ENCODE measurements at places on chromosomes 13 and 19.

GRCh38 chr13:98325724-98326123, 148.7 kb upstream of the RNF113B start:
- DNase-seq: no peak

GRCh38 chr19:28137772-28138171, 1075.2 kb downstream of the UQCRFS1 start:
- DNase-seq: no peak

GRCh38 chr13:46071590-46072249, 19.2 kb upstream of the ZC3H13 start:
- no peak for DNase-seq

- DNase-seq: no peak
These were observed 137.8 kb upstream of the GJB6 start for GRCh38 chr13:20369886-20370361.

- no peak for DNase-seq
These were observed 67.9 kb upstream of the ZNF724 start for GRCh38 chr19:23318143-23318542.

DNA sequence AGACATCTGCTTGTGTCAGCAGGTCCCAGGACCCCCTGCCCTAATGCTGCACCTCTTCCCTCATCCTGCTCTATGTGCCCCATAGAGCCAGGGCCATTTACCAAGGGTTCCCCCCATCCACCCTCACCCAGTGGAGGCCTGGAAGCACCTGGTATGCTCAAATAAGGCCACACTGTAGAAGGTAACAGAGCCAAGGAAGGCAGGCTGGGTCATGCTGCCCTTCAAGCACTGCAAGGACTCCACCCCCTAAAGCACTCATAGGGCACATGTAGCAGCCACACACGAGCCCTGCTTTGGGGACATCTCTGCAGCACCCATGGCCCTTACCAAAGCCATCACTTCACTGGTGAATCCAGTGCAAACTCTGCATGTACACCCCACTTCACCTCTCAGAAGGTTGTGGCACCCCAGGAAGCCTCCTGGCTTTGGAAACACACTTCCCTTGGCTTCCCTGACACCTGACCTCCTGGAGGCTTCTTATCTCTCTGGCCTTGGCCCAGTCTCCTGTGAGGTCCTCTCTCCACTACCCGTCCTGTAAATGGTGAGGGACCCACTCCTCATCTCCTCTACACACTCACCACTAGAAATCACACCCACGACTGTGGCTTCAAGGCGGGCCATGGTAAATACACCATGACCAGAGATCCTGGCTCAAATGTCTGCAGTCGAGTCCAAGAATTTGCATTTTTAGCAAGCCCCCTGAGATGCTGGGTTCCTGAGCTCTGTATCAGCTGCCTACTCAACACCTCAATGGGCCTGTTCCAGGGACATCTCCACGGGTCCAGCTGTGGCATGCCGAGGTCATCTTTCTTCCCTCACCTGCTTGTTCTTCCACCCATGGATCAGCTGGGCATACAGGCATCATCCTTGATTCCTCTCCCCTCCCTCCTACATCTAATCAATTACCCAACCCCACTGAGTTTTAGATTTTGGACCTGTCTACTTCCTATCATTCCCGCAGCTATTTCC, 80.9 kb upstream of the DOCK9 start:
- DNase-seq: no peak

DNA sequence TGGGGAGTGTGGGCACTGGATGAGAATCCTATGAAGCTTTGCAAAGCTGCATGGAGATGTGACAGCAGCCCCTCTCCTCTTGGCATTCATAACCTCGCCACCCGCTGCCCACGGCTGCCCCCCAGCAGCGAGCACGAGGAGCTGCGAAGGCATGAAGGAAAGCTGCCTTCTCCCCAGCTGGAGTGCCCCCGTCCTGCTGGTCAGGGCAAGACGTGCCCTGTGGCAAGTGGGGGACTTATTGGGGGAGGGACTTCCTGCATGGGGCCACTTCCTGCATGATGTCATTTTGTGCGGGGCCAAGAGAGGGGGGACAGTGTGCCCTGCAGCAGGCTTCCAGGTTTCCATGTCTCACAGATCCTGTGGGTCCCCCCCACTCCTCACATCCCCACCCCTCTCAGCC, 85.9 kb downstream of the TSHZ3 start:
- DNase-seq: no peak

DNA sequence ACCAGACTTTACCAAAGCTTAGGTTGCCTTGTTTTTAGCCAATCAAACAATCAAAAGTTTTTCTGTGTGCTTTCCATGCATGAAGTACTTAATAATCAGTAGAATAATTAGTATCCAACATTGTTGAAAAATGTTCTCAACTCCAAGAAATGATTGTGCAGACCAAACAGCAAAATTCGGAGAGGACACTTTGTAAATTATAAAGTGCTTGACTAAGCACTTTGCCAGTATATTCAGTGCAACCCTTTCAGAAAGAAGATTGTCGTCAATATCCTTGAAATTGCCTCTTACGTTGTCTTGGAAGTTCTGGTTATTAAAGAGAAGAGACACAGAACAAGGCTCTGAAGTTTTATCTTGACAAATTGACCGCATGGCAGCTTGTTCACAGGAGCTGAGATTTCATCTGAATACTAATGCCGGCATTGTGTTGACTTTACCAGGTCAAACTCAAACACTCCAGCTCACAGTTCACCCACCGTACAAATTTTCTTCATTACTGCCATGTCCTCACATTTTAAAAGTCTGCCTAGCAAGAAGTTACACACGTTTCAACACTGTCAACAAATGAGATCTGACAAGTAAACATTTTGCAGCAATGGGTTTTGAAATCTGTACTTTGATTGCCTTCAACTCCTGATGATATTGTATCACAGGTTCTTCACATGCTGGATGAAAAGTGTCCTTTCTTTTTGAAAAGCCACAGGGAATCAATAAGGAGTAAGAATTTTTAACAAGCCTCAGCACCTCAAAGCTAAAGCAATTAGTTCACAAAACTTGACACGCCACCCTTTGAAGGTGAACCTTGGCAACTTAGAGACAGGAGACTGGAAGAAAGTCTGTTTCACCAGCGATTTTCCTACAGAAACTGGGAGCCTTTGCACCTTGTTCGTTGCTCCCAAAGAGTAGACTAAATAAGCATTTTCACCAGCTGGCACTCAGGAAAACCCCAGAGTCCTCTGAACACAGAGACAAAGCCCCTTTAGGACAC, 150.9 kb downstream of the RFC3 start:
- no peak for DNase-seq

- DNase-seq: no peak
These were observed 206.9 kb upstream of the ZNF536 start for GRCh38 chr19:30165228-30165813.

DNA sequence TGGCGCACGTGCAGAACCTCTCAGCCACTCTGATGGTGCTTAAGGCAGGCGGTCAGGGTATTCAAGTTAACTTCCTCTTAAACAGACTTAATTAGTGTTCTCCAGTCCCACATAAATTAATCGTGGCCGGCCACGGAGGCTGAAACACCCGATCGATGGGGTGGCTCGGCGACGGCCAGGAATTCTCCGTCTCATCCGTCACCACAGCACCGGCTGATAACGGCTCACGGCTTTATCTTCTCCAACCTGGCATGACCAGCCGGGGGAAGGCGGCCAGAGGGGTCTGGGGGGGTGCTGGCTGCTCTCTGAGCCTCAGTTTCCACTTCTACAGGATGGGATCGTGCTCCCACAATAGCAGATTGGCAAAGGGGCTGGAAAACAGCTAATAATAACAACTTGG, 32.6 kb upstream of the TCF3 start:
- no peak for DNase-seq

DNA sequence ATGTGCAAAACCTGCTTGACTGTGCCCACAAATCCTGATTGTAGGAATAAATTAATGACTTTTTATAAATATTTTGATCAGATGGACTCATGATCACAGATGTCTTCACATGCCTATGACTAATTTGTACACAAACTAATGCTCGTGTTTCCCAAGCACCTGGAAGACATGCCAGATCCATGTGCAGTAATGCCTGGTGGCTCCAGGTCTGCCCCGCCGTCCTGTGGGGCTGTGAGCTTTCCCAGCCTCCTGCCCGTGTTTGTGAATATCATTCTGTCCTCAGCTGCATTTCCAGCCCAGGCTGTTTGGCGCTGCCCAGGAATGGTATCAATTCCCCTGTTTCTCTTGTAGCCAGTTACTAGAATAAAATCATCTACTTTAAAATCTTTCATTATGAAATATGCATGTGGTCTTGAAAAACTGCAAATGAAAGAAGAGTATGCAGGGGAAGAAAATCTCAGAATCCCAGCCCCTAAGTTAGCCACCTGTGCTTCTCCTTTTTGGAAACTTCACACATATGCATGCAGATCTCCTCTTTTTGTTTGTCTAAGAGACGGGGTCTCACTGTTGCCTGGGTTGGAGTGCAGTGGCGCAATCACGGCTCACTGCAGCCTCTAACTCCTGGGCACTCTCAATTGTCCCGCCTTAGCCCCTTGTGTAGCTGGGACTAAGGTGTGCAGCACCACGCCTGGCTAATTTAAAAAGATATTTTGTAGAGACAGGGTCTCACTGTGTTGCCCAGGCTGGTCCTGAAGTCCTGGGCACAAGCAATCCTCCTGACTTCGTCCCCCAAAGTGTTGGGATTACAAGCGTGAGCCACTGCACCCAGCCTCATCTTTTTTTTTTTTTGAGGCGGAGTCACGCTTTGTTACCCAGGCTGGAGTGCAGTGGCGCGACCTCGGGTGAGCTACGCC, 6.2 kb downstream of the RPL28 start:
- DNase-seq: no peak
